ENCODE measurements at places on chromosomes 5 and 9. TPM values are rescaled to one million over a fixed set of nuclear protein-coding genes. Genes with fewer than 3 reads are reported as not detected.

MARCOL gene
- polyA plus RNA-seq: not detected

ELL2 gene
- 15.3 TPM for polyA plus RNA-seq

- DNase-seq: peak; percentile 63
- H3K4me1 ChIP-seq: peaks cover 8% of the 10 kb centered on the region
- peak overlapping the region; percentile 90 for H3K27ac ChIP-seq
- H3K36me3 ChIP-seq: no peaks in the 10 kb centered on the region
- no peaks in the 10 kb centered on the region for H3K27me3 ChIP-seq
- no peak overlapping the region for H3K4me3 ChIP-seq
Measured at GRCh38 chr5:170300361-170301013, 2.9 kb upstream of the LCP2 start.

DNA sequence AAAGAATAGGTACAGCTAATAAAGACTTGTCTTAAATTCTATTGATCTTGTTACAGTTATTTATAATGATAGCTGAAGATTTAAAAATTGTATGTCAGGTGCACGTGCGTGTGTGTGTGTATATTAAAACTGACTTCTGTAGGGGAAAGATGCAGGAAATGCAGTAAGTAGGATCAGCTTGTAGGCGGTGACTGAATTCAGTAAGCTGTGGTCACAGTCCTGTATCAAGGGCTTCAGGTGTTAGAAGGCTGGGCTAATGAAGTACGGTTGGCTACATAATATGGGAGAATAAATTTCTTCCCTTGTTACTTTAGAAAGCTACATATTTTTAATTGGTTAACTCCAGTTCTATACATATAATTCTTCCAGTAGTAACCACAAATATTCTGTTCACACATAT lies 54.2 kb downstream of the LNPEP start:
- no peaks in the 10 kb centered on the region for H3K4me1 ChIP-seq
- H3K27me3 ChIP-seq: no peaks in the 10 kb centered on the region
- H3K4me3 ChIP-seq: no peak overlapping the region
- DNase-seq: no peak
- H3K27ac ChIP-seq: no peak overlapping the region
- H3K36me3 ChIP-seq: peaks cover 56% of the 10 kb centered on the region

GRCh38 chr9:4167079-4167671 lies 132.7 kb downstream of the GLIS3 start:
- no peaks in the 10 kb centered on the region for H3K27me3 ChIP-seq
- no peak for DNase-seq
- no peak overlapping the region for H3K27ac ChIP-seq
- no peaks in the 10 kb centered on the region for H3K36me3 ChIP-seq
- peaks cover 5% of the 10 kb centered on the region for H3K4me1 ChIP-seq
